ENCODE measurements at places on chromosomes 3 and 15. TPM values are rescaled to one million over a fixed set of nuclear protein-coding genes. Genes with fewer than 3 reads are reported as not detected.

- DNase-seq: no peak
Measured at GRCh38 chr3:83218383-83219200, 1457.1 kb upstream of the GBE1 start.

GRCh38 chr3:21526461-21526860 is 224.5 kb downstream of the ZNF385D start:
- no peak for DNase-seq

Gene RETNLB
- not detected for total RNA-seq

GRCh38 chr15:34109797-34110663 is 8.1 kb downstream of the PGBD4 start:
- peak; percentile 50 for DNase-seq

GRCh38 chr3:23950293-23950692 is 5.2 kb downstream of the NR1D2 start:
- peak; percentile 51 for DNase-seq

GRCh38 chr15:74203914-74204431 is 1.4 kb upstream of the STRA6 start:
- DNase-seq: no peak

DNA sequence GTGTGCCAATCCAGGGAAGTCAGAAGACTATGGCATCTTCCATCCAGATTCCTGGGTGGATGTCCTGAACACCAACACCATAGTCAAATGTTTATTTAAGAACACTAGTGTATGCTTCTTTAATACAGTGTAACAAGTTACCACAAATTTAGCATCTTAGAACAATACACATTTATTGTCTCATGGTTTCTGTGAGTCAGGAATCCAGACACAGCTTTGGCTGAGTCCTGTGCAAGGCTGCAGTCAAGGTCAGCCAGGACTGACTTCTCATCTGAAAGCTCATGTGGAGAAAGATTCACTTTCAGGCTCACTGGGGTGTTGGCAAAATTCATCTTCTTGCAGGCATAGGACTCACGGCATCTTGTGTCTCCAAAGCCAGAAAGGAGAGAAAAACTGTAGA is 143.4 kb downstream of the ANXA2 start:
- DNase-seq: no peak

Gene ACTC1
- total RNA-seq: not detected

DNA sequence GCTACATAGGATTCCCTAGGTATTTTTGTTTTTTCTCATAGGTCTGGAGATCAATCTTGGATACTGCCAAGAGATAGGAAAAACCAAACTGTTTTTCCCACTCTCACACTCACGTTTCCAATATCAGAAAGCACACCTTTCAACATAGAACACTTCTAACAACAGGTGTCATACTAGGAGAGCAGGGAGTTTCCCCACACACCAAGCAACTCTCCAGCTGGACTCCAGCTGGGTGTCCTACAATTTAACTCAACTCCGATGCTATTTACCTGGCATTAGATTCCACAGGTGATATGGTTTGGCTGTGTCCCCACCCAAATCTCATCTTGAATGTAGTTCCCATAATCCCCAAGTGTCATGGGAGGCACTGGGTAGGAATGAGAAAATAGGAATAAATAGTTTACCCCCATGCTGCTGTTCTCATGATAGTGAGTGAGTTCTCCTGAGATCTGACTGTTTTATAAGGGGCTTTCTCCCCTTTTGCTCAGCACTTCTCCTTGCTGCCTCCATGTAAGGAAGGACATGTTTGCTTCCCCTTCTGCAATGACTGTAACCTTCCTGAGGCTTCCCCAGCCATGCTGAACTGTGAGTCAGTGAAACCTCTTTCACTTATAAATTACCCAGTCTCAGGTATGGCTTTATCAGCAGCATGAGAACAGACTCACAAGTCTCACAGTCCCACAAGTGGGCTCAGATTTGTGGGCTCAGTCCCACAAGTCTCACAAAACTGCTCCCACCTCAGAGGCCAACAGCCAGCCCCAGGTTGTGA is 354.5 kb upstream of the THBS1 start:
- peak; percentile 53 for DNase-seq

GRCh38 chr3:146970236-146970635 is 365.1 kb upstream of the PLSCR5 start:
- DNase-seq: no peak

GRCh38 chr3:70393881-70394612 is 81.6 kb upstream of the MDFIC2 start:
- DNase-seq: no peak

Gene LMAN1L
- total RNA-seq: not detected

Gene ZNF660
- total RNA-seq: 1.4 TPM

Gene DPPA2
- not detected for total RNA-seq

DNA sequence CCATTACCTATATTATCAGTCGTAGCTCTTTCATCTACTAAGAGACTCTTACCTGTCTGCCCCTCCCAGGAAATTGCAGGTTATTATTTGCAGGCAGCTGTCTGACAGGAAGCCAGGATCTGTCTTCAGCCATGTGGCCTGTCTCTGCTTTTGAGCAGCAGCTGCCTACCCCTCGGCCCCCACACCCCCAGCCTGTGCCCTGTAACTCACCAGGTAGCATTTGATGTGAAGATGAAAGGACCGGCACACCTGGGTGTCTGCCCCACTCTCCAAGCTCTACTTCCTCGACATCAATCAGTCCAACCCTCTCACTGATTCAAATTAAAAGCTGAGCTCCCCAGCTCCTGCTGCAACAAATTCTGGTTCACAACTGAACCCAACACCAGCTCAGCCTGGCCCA is 197.2 kb upstream of the CTNNB1 start:
- no peak for DNase-seq

DNA sequence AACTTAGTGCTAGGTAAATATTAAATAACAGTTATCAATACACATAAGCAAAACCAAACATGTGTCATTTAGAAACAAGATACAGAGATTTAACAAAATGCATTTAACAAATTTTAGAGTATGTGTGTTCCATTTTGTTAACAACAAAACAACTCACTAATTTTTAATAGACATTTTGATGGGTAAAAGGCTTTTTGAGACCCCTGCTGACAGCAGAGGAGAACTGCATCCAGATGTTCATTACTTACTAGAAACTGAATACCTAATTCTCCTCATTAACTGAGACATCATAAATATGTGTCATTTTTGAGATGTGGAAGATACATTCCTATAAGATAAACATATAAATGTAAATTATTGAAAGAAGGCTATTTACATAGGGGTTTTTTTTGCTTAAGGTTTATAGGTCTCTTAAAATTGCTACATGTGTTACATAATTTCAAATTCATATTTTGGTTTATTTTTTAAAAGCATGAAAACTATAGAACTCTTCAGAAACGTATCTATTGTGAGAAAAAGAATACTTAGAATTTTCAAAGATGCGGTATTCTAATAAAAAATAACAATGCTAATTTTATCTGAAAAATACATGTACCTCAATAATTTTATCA is 1009.8 kb downstream of the TUSC7 start:
- peak; percentile 27 for DNase-seq

Gene FOXB1
- not detected for total RNA-seq

GRCh38 chr15:33754242-33754641 is 214.1 kb upstream of the CHRM5 start:
- DNase-seq: no peak

Gene DNAH12
- total RNA-seq: 0.25 TPM

DNA sequence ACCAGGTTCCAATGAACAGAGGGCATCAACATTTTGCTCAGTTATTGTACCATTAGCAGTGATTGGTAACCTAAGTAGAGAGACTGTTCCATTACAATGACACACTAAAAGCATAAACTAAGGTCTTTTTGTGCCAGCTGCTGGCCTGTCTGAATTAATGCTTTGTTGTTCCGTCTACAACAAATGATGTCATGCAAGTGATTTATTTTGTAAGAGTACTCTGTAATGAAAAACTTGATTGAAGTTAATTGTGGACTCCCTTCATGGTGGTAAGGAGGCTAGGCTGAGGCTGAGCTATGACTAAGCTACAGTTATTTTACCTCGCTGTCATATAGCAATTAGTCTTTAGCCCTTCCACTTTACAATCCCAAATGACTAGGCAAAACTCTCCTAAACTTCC is 23.2 kb downstream of the RCN2 start:
- peak; percentile 45 for DNase-seq

- no peak for DNase-seq
Measured at GRCh38 chr3:70179111-70179510, 133.3 kb downstream of the MDFIC2 start.

DNA sequence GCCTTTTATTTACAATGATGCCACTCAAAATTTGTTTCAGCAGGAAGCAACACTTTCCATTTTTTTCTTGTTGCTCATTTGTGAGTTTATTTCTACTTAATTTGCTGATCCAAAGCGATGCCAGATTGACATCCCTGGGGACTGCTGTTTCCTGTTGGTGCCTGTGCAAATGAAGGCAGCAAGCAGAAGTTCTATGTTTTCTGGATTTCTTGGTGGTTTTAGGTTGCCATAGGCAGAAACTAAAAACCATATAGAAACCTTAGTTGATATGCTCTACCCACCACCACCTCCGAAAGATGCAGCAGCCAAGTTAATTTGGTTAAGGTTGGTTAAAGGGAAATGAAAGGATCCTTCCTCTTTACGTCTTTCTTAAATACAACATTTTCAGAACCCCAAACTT is 356.2 kb downstream of the RBMS3 start:
- no peak for DNase-seq

Gene PLSCR2
- 1.4 TPM for total RNA-seq

Gene UPK1B
- 33.7 TPM for total RNA-seq

DNA sequence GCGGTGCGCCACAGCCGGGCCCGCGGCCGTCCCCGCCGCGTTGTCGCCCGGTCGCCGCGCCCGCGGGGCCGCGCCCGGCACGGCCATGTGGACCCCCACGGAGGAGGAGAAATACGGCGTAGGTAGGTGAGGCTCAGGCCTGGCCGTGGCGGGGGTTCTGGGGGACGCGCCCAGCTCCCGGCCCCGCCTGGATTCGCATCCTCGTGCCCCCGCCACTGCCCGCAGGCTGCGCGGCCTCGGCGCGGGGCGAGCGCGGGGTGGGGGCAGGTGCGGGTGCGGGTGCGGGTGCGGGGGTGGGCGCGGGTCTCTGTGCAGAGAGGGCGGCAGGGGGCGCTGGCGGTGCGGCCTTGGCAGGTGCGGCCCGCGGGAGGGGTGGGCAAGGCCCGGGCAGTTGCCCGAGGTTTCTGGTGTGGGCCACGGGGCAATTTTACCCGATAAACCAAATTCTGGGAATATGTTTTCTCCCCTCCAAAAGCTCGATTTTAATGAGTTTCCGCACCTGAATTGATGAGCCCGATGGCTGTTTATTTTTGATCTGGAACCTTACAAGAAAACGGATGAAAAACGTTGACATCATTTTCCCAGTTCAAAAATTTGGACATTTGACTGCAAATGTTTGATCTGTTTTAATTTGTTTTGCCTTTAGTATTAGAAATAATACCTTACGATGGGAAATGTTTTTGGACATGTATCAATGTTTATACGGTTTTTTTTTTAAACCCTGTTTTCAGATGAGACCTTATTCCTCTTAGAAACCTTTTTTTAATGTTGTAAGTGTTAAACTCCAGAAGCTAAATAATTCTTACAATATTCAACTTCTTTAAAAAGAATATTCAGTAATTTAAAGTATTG is 678 bp downstream of the DOCK3 start:
- DNase-seq: no peak

Gene TRIM42
- total RNA-seq: not detected

GRCh38 chr3:46722443-46722842 is 4.8 kb upstream of the PRSS50 start:
- DNase-seq: no peak

Gene SEC62
- 28.8 TPM for total RNA-seq

Gene LTK
- total RNA-seq: 0.25 TPM
